ENCODE measurements at places on chromosomes 3 and 15. TPM values are rescaled to one million over a fixed set of nuclear protein-coding genes. Genes with fewer than 3 reads are reported as not detected.

Gene CEP152
- total RNA-seq, result 23.9 TPM

Gene MYEF2
- total RNA-seq, result 9.2 TPM

Gene GOLGA8S
- total RNA-seq, result 0.11 TPM

Gene KLF15
- 0.42 TPM for total RNA-seq

Gene AMOTL2
- not detected for total RNA-seq

Gene ZNF774
- total RNA-seq, result 1.0 TPM
